ENCODE measurements at places on chromosomes 1 and 21.

- DNase-seq, result no peak
These were observed 66.7 kb downstream of the MAB21L3 start for GRCh38 chr1:116177861-116178260.

- peak; percentile 66 for DNase-seq
These were observed 34.2 kb upstream of the LRRC8C start for GRCh38 chr1:89598450-89599331.

DNA sequence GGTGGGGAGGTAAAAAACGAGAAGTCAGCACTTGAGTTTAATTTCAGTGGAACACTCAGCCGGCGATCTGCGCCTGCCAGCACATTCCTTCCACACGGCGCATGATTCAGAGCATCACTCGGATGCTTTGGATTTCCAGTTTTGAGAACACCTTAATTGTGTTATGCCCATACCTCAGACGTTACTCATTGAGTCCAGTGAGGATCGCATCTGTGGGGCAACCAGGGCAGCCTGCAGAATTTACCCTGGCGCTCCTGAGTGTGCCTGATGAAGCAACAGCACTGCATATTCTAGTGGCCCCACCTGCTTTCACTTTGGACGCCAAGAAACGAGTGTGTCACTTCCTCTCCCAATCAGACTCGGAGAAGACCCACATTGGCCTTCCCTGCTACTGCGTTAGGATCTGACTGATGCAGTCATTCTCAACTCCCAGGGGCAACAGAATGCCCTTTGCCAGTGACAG, 19.9 kb downstream of the FAM89A start:
- DNase-seq, result peak; percentile 12

- DNase-seq, result peak; percentile 53
These were observed 180.3 kb downstream of the DISC1 start for GRCh38 chr1:231806623-231807495.

DNA sequence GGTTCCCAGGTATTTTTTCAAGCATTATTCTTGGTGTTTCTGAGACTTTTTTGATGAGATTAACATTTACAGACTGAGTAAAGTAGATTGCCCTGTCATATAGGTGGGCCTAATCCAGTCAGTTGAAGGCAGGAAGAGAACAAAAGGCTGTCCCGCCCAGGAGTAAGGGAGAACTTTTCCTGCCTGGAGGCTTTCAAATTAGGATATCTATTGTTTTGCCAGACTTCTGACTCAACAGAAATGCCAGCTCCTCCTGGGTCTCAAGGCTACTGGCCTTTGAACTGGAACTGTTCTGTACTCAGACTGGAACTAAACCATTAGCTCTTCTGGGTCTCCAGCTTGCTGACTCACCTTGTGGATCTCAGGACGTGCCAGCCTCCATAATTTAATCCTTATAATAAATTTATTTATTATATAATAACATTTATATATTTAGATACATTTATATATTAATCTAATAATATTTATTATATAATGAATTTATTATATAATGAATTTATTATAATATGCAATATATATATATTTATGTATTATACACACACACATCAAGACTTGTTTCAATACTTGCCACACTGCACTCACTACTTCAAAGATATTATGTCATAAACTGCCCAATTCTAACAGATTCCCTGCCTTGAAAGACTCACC, 510.8 kb upstream of the B3GALT2 start:
- DNase-seq, result no peak

DNA sequence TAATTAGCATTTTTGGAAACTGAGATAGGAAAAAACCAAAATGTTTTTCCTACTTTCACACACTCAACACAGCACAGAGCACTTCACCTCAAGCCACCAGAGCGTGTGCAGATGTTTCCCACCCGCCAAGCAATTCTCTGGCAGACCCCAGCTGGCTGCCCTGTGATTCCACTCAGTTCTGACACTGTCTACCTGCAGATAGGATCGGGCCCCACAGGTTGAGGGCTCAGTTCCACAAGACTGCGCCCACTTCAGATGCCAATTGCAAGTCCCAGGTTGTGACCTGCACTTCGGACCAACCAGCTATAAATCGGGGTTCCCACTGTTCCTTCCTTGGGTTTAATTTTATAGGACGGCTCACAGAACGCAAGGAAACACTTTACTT, 9.9 kb downstream of the KIAA1614 start:
- DNase-seq, result no peak

GRCh38 chr1:9111957-9112356, 16.9 kb downstream of the GPR157 start:
- DNase-seq, result no peak

GRCh38 chr1:19369396-19370090, 57.4 kb downstream of the SLC66A1 start:
- DNase-seq, result no peak

DNA sequence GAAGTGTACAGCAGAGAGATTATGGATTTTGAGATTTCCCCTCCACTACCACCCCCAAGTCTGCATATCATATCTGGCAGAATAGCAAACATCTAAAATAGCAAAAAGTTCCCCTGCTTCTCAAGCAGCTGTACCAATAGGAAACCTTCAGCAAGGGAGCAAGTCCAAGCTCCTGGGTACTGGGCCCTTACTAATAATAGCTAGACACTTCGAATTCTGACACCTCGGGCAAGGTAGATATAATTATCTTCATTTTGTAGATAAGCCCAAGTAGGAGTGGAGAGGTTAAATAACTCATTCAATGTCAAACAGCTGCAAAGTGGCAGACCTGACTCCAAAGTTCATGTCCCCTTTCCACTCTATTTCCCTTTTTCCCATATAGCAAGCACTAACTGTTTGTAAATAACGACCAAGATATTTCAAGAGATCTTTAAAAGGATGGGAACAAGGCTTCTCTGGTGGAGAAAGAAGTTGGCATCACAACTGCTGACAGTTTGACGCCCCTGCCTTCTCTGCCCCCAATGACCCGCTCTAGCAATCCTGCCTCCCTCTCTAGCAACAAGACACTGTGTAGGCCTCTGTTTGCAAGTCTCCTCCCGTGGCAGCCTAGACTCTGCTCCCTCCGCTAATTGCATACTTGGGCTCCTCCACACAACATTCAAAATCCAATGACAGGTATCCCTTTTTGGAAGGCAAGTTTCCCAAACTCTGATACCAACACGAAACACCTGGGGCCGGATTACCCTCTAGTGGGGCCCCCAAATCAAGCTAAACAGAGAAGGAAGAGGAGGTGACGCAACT, 18.7 kb upstream of the ADAR start:
- no peak for DNase-seq

GRCh38 chr21:16193496-16194094, 463.8 kb downstream of the USP25 start:
- no peak for DNase-seq

- no peak for DNase-seq
These were observed 19.0 kb upstream of the IFNLR1 start for GRCh38 chr1:24206083-24206464.

DNA sequence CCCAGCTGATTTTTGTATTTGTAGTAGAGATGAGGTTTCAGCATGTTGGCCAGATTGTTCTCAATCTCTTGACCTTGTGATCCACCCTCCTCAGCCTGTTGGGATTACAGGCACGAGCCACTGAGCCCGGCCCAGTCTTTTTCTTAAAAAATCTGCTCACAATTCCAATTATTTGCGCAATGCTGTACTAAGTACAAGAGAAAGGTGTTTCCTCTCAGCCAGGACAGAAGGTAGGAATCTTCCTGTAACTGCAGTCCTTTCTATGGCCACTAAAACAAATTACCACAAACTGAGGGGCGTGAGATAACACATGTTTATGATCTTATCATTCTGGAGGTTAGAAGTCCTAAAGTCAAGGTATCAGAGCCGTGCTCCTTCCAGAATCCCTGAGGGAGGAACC, 6.9 kb upstream of the CBR3 start:
- DNase-seq, result no peak

DNA sequence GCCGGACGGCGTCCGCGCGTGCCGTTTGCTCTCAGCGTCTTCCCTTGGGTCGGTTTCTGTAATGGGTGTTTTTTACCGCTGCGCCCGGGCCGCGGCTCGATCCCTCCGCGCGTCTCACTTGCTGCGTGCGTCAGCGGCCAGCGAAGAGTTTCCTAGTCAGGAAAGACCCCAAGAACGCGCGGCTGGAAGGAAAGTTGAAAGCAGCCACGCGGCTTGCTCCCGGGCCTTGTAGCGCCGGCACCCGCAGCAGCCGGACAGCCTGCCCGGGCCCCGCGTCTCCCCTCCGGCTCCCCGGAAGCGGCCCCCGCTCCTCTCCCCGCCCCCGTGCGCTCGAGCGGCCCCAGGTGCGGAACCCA, 159.8 kb downstream of the RUNX1 start:
- peak; percentile 81 for DNase-seq

GRCh38 chr1:86477256-86477655, 8.5 kb downstream of the CLCA1 start:
- no peak for DNase-seq

GRCh38 chr1:156623946-156624813, 5.0 kb downstream of the HAPLN2 start:
- peak; percentile 45 for DNase-seq

GRCh38 chr1:155717041-155717440, 28.1 kb downstream of the DAP3 start:
- DNase-seq, result no peak

DNA sequence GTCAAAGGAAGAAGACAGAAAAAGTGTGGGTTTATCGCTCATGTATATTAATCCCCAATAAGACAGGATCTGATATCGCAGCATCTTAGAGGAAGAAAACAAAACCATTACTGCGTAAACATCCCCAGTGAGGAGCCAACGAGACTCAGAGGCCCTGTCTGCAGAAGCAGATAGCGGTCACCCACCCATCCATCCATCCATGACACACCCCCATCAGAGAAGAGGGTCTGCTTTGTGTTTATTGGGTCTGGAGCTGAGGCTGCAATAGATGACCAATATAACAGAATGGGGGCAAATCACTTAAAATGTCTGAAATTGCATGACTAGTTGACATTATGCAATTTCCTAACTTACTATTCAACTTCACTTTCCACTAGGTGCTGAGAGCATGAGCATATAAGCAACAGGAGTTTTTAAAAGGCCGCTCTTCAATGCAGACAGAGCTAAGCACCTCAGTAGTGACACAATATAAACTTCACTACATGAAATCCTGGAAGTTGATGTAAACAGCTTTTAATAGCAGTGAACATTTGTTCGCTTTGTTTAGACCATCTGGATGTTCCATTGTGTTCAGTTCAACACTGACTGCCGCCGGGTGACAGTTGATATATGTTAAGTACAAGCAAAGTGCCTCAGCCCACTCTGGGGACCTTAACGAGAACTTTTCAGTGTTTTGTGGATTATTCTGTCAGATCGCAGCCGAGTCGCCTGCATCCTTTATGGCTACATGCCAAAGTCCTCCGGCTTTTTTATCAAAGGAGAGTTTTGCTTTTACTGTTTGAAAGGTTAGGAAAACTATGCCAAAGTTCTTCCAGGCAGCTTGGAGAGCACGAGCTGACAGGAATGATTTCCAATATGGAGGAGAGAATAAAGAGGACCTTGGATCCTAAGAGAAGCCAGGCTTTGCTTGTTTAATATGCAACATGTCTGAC, 167.5 kb downstream of the ZNF281 start:
- DNase-seq, result peak; percentile 25

- DNase-seq, result no peak
These were observed 522.5 kb downstream of the SMYD3 start for GRCh38 chr1:245984390-245985155.
